Left ventricle myocardium inferior (tissue), 1 donor: ENCODE measurements at places on chromosomes 7 and 10.

GRCh38 chr10:95297402-95297801 lies 6.6 kb upstream of the PDLIM1 start:
- DNase-seq = no peak

GRCh38 chr7:5532536-5533335 lies 109.1 kb upstream of the TNRC18 start:
- peak; percentile 62 for DNase-seq

GRCh38 chr10:100509241-100509840 lies 10.3 kb downstream of the SEC31B start:
- no peak for DNase-seq

DNA sequence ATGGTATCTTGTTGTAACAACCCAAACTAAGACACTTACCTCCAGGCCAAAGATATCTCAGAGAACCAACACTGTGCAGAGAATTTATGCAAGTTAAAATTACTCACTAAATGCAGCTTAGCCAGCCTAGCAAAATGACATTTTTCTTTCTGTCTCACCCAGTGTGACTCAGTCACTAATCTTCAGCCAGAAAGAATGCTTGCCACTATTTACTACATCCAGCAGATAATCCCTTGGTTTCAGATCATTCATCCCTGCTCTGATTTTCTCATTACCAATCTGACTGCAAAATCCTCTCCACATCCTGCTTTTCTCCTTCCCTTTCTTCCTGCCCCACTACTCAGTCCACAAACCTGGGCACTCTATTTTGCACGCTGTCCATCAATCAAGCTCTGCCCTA lies 93.5 kb upstream of the NEBL start:
- no peak for DNase-seq

- no peak for DNase-seq
These were observed 64.4 kb downstream of the KCND2 start for GRCh38 chr7:120337308-120337907.

GRCh38 chr10:75987616-75988015 lies 556.2 kb downstream of the LRMDA start:
- DNase-seq = no peak

- no peak for DNase-seq
These were observed 145.2 kb downstream of the FRMD4A start for GRCh38 chr10:14185316-14186045.
